ENCODE measurements at places on chromosomes 1 and 21. TPM values are rescaled to one million over a fixed set of nuclear protein-coding genes. Genes with fewer than 3 reads are reported as not detected.

- DNase-seq, result no peak
- H3K4me3 ChIP-seq, result no peak overlapping the region
These were observed 615.4 kb downstream of the PTPRU start for GRCh38 chr1:29851691-29852090.

DNA sequence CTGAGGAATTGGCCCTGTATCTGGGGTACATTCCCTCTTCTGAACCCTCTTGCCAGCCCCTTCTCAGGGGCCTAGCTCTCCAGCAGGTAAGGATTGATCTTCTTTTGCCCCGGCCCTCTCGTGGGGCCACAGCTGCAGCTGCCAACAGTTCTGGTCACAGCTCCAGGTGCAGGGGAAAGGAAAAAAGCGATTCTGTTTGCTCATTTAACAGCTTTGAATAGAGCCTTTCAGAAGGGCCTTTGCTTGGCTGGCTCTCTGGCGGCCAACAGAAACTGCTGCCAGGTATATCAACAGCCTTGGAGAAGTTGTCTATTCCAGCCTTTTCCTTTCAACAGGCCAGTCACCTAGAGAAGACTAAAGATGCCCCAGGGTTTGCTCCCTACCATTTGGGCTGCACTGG, 16.1 kb upstream of the FMOD start:
- no peaks in the 10 kb centered on the region for H3K36me3 ChIP-seq
- no peak overlapping the region for H3K4me3 ChIP-seq
- no peaks in the 10 kb centered on the region for H3K4me1 ChIP-seq
- H3K27ac ChIP-seq, result no peak overlapping the region
- H3K27me3 ChIP-seq, result peaks cover 23% of the 10 kb centered on the region
- DNase-seq, result no peak

DNA sequence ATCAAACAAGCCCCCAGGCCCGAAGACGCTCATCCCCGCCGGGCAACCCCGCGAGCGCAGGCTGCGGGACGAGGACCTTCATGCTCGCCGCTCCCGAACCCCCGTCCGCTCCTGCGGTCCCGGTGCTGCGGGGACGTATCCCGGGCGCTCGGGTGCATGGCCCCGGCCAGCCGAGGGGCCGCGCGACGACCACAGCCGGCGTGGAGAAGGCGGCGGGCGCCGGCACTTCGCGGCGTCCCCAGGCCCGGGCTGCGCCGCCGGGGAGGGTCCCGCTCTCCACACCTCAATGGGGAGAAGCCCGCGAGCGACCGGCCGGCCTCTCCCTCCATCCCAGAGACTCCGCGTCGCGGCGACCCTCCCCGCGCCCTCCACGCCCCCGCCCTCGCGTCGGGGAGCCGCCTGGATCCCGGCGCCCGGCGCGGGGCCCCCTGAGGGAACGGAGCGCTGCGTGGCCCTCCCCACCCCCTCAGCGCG, 401 bp downstream of the ERRFI1 start:
- peak overlapping the region; percentile 88 for H3K4me3 ChIP-seq
- no peaks in the 10 kb centered on the region for H3K36me3 ChIP-seq
- H3K4me1 ChIP-seq, result peaks cover 11% of the 10 kb centered on the region
- no peak for DNase-seq
- peaks cover 56% of the 10 kb centered on the region for H3K27me3 ChIP-seq

DNA sequence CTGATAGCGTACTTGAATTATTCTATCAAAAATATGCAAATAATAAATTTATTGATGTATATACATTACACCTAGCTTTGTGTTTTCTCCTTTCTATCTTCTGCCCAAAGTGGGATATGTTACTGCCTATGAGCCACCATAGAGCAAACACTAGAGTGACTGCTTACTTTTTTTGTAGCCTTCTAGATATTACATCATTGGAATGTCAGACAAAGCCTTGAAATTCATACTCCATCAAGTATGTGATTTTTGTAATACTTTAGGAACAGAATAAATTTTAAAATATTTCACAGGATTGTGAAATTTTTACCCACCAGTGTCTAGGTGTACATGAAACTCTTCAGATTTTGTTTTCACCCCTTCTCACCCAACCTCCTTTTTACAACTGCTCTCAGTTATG, 787.6 kb downstream of the USP25 start:
- H3K27ac ChIP-seq, result no peak overlapping the region
- no peaks in the 10 kb centered on the region for H3K4me1 ChIP-seq
- H3K27me3 ChIP-seq, result no peaks in the 10 kb centered on the region
- DNase-seq, result no peak

DNA sequence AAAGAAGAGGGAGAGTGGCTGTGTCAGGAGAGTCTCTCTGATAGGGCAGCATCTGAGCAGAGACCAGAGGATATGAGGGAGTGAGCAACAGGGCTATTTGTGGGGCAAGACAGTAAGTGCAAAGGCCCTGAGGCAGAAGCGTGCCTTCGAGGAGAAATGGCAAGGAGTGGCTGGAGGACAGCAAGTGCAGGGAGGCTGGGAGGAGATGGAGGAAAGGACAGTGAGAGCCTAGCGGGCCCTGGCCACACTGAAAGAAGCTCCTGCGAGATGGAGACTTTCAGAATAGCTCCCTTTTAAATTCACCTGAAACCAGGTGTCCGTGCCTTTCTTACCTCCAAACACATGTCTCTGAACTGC, 25.2 kb downstream of the EXOC8 start:
- no peak overlapping the region for H3K4me3 ChIP-seq
- H3K36me3 ChIP-seq, result no peaks in the 10 kb centered on the region
- DNase-seq, result no peak
- H3K27ac ChIP-seq, result no peak overlapping the region

DNA sequence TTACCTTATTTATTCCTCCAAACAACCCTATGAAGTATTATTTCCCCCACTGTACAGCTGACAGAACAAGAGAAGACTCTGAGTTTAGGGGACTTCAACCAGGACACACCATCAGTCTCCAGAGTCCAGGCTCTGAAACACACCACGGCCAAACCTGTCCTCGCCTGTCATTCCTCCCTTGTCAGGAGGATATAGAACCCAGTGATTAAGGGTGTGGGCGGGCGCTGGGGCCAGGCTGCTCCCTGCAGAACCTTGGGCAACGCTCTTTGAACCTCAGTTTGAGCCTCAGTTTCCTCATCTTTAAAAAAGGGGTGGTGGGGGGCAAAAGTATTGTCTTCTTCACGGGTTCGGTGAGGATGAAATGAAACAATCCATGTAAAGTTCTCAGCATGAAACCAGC, 9.4 kb upstream of the CEP85 start:
- no peak overlapping the region for H3K27ac ChIP-seq
- no peak overlapping the region for H3K4me3 ChIP-seq
- H3K4me1 ChIP-seq, result peaks cover 5% of the 10 kb centered on the region
- no peak for DNase-seq
- no peaks in the 10 kb centered on the region for H3K36me3 ChIP-seq

GRCh38 chr1:112399456-112399855, 3.4 kb downstream of the CTTNBP2NL start:
- H3K4me1 ChIP-seq, result peaks cover 22% of the 10 kb centered on the region
- peak overlapping the region; percentile 16 for H3K27ac ChIP-seq
- H3K36me3 ChIP-seq, result no peaks in the 10 kb centered on the region
- peaks cover 8% of the 10 kb centered on the region for H3K27me3 ChIP-seq
- no peak overlapping the region for H3K4me3 ChIP-seq

- H3K4me1 ChIP-seq, result no peaks in the 10 kb centered on the region
- no peaks in the 10 kb centered on the region for H3K36me3 ChIP-seq
- no peaks in the 10 kb centered on the region for H3K27me3 ChIP-seq
- H3K4me3 ChIP-seq, result no peak overlapping the region
These were observed 432.1 kb upstream of the VAMP3 start for GRCh38 chr1:7339014-7339413.

The ANGPTL3 gene
- total RNA-seq, result not detected

The C1orf141 gene
- total RNA-seq, result not detected
